Mesendoderm (in vitro differentiated cells): ENCODE measurements at places on chromosomes 1 and 21.

DNA sequence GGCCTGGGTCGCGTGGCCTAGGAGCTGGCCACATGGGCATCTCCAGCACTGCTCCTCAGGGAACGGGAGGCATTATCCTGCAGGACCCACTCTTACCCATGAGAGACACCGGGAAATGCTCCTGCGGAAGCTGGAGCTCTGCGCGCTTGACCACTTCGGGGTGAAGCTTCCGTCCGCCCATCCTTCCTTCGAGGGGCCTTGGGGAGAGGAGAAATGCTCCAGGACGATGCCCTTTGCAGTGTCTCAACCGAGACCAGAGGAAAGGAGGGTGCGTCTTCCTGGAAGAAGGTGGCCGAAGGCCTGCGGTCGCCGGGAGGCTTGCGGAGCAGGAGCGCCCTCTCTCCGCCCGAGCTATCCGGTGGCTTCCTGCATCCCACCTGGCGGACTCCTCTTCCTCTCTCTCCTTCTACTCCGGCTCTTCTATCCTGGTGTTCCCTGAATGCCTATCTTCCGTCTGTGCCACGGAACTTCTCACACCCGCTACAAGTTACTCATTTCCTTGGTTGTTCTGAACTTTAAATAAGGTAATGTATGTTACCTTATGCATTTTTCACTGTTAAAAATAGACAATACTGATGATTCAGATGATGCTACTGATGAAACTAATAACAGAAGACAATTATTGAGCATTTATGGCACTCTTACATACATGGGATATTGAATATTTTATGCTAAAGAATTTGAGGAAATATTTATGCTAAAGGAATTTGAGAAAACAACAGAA lies 91.4 kb downstream of the PRKAB2 start:
- peak; percentile 57 for DNase-seq

GRCh38 chr1:116682641-116683221 lies 15.2 kb upstream of the IGSF3 start:
- no peak for DNase-seq

DNA sequence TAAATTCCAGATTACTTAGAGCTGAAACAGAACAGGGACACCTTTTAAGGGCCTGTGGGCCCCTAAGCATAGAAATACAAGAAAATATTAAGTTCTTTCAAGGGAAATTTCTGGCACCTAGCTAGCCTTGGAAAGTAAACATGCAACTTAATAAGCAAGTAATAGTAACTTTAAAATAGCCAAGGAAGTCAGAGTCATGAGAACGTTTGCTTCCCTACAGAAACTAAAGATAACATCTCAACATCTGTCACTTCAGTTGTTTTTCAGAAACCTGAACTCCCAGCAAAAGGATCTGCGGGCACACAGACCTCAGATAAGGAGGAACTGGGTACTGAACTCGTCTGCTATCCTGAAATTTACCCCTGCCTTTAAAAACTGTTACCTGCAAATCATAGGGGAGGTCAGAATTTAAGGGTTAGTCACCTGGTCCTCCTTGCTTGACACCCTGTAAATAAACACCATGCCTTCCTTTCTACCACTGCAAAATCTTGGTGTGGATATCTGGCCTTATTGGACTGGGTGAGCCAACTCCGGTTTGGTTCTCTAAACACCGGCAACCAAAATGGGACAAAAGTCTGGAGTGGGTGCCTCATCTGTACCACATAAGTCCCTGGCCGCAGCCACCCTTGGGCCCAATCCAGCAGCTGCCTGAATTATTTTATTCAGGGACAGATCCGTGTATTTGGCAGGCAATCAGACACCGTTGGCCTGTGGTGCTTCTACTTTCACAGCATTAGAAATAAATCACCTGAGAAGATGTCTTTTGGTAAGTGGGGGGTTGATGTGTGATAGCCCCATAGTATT lies 27.9 kb downstream of the NRDC start:
- DNase-seq = no peak

DNA sequence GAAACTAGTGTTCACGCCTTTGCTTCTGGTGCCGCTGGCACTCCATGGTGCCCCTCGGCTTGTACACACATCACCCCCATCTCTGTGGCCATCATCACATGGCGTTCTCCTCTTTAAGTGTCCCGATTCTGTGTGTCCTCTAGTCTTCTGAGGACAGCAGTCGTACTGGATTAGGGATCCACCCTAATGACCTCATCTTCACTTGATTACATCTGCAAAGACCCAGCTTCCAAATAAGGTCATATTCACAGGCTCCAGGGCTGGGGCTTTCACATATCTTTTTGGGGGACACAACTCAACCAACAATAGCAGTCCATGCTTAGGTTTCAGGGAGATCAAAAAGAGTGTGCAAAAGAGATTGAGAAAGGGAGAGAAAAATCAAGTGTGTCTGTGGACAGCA lies 64.9 kb downstream of the HLCS start:
- DNase-seq = no peak

GRCh38 chr1:37498872-37499617 lies 15.5 kb downstream of the MEAF6 start:
- no peak for DNase-seq

- DNase-seq = no peak
Observed at GRCh38 chr21:29238967-29239290, 59.8 kb upstream of the BACH1 start.

- DNase-seq = no peak
Observed at GRCh38 chr1:8384577-8384976, 66.7 kb downstream of the SLC45A1 start.

DNA sequence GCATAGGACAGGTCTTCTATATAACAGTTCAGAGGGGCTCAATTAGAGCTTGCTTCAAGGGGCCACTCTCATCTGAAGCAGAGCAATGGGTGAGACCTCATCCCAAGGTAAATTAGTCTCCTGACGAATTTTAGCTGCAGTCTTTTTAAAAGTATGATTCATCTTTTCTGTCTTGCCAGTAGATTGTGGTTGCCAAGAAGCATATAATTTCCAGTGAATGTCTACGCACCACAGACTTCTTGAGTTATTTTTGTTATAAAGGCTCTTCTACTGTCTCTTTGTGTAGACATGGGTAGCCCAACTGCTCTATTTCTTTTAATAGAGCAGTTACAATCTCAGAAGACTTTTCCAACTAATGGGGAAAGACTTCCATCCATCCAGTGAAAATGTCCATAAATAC lies 108.9 kb upstream of the FMN2 start:
- DNase-seq = no peak

GRCh38 chr1:167593860-167594259 lies 36.2 kb upstream of the RCSD1 start:
- no peak for DNase-seq

DNA sequence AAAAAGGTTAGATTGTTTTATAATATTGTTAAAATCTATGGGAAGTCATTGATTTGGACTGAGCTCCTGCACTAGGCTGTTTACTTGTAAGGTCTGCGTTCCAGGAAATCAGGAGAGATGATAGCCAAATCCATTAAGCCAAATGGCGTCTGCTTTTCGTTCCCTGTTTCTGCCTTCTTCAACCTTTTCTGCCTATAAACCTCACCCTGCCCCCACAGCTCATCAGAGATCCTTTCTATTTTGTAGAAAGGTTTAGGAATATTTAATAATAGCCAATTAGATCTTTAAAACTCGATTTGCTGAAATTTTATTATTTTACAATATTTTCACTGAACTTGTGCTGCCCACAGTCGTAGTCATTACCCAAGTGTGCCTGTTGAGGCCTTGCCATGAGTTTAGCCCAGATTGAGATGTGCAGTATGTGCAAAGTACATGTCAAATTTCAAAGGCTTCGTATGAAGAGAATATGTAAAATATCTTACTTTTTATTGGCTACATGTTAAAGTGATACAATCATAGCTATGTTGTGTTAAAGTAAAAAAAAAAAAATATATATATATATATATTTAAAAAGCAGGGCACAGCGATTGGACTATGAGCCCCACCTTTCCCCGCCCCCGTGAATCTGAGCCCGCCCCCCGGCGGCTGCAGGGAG lies 444 bp upstream of the IARS2 start:
- no peak for DNase-seq

DNA sequence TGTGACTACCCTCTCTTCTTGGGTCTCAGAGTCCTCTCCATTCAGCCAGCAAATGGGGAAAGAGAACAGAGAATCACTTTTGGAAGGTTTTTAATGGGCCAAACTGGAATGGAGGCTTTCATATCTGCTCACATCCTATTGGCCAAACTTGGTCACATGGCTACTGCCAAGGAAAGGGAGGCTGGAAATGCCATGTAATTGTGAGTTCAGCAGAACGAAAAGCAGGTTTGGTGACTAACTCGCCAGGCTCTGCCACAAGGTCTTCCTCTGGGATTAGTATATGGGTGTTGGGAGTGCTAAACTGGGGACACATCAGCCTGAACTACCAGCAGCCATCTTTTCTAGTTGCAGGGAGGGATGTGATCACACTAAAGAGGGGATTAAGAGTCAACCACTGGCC lies 19.2 kb downstream of the RD3 start:
- DNase-seq = no peak

DNA sequence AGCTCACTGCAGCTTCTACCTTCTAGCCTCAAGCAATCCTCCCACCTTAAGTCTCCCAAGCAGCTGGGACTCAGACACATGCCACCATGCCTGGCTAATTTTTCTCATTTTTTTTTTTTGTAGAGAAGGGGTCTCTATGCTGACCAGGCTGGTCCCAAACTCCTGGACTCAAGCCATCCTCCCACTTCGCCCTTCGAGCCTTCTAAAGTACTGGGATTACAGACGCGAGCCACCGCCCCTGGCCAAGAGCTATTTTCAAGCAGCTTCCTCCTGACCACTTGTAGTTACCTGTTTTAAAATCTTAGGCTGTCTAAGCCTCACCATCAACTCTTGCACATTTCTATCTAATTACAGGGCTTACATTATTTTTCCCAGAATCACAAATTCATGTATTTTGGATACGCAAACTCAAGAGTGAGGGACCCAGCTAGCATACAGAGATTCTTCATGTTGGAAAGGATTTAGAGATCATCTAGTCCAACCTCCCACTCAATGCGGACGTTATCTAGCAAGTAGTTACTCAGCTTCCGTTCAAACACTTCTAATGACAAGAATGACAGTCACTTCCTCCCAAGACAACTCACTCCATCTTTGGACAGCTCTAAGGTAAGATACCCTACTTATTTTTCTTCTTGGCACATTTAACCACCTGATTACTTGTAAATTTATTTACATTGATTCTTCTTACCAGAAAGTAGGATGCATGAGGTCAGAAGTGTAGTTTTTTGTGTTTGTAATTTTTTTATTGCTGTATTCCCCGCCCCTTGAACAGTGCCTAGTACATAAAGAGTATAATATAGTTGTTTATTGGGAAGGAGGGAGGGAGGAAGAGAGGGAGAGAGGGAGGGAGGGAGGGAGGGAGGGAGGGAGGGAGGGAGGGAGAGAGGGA lies 65.4 kb downstream of the LUZP1 start:
- no peak for DNase-seq

- no peak for DNase-seq
Observed at GRCh38 chr1:20164694-20165202, 21.1 kb upstream of the UBXN10 start.

DNA sequence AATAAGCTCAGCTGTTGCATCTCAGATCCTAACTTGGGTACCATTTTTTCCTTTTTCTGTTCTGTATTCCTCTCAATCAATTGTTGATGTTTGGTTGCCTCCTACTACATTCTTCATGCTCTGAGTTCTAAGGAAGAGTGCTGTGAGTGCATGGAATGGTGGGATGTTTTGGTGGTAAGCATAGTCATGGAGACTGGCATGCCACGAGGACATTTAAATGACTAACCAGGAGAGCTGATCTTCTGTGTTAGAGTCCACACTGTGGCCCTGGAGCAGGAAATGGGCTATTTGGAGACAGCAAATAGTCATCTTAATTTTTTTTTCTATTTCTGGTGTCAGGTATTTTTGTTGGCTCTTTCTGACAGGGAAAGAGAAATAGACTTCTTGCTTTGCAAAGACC lies 69.5 kb upstream of the HSD17B7 start:
- no peak for DNase-seq

DNA sequence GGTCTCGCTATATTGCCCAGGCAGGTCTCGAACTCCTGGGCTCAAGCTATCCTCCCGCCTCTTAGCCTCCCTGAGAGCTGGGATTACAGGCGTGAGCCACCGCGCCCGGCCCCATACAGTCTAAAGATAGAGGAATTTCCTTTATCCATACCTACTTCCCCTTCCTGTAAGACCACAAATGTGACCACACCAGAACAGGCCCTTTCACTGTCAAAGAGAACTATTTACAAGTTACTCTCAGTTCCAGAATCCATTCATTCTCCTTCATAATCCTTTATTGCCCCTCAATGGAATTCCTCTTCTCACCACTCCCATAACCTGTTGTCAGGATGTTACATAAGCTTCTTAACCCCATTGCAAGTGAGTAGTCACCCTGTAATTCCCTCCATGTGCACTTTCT lies 26.3 kb upstream of the SLC5A9 start:
- no peak for DNase-seq

DNA sequence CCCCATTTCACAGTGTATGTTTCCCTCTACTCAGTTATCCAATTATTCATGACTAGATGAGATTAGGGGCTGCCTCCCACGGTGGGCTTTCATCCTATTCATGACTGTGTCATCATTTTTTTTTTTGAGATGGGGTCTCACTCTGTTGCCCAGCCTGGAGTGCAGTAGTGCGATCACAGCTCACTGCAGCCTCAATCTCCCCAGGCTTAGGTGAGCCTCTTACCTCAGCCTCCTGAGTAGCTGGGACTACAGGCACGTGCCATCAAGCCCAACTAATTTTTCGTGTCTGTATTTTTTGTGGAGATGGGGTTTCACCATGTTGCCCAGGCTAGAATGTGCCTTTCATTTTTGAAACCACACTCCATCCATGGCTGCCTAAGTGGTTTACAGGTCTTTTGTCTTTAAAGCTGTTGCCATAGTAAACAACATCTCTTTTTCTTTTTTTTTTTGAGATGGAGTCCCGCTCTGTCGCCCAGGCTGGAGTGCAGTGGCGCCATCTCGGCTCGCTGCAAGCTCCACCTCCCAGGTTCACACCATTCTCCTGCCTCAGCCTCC lies 60.0 kb downstream of the PIK3CD start:
- no peak for DNase-seq

DNA sequence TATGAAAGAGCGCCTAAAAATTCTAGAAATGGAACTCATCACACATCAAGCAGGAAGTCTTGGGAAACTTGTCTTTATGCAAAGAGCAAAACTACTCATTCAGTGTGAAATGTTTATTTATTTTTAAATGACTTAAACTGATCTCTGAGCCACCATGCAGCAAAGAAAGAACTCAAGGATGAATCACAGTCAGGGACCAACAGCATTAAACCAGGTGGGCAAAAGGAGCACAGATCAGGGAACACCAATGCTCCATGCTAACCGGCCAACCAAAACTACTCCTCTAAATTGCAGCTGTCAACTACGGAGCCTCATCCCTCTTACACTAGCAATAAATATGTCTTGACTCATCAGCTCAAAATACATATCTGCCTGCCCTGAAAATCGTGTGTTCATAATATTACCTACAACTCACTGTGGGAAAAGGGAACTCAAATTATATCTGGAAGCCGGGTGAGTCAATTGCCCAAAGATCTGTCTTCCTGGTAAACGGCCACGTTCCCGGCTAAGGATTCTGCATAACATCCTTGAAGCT lies 129.2 kb downstream of the PTPN14 start:
- no peak for DNase-seq

GRCh38 chr1:44654621-44655187 lies 19.6 kb downstream of the TMEM53 start:
- DNase-seq = no peak
